NCI-H2171 (cell line): ENCODE measurements at places on chromosomes 7 and 10.
A peak's percentile ranks its signal among the peaks of the same experiment; 100 is the strongest.

DNA sequence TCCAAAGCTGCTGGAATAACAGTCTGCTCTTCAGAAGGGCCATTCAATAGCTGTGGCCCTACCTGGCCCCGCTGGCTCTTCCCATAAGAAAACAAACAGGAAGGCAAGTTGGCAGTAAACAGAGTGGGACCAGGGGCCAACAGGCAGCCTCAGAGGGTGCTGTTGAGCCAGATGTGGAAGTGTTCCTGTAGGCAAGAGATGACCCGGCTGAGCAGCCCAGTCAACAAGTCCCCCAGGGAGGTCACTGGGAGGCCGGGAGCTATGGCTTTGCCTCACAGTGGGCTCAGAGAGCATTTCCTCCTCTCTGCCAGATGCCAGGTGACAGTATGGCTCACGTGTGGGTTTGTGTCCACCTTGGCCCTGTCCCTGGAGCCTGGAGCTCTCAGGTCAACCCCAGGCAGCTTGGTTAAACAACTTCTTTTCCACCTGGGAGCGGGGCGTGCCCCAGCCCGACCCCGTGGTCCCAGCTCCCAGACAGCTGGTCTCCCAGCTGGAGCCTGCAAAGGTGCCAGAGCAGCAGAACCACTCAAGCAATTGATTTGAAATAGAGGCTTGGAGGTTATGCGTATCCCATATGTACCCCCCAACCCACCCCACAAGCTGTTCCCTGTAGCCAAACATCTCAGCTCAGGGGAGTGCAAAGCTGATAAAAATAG is 33.8 kb upstream of the LOXL4 start:
- DNase-seq = peak; percentile 62

DNA sequence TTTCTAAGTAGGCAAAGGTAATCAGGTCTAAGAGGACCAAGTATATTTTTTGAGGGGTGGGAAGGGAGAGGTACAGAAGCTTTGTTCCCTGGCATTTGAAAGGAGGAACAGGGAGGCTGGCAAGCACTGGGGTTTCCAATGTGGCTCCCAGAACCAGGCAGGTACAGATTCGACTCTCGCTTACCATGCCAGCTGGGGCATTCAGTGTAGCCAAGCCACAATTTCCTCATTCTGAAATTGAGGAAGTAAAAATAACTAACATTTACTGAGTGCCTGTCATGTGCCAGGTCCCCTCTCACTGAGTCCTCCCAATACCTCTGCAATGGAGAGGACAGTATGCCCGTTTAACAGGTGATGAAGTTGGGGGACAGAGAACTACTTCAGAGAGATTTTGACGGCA is 45.9 kb upstream of the BET1 start:
- DNase-seq = no peak

DNA sequence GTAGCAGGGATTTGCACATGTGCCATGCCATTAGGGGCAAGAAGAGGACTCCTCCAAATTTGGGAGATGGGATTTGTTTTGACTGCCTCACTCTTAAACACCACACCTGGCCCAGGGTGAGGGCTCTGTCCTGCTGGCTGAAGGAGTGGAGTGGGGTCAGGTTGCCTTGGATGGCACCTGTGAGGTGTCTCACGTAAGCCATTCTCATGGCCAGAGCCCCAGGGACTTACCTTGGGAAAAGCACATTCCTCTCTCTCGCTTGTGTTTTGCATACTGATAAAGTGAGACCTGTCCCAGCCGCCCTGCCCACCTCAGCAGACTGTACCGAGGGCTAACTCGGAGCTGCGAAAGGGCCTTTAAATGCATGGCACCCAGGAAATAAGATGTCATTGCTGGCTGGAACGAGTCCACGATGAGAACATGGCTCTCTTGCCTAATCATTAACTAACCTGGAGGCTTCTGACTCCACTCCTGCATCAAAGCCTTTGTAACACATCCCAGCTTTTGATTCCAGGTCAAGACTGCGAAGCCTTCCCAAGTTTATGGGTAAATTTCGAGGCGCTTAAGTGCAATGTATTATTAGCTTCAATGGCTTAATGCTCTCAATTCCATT is 184.0 kb upstream of the RNF32 start:
- no peak for DNase-seq

GRCh38 chr7:24477398-24478136 is 95.7 kb upstream of the PALS2 start:
- DNase-seq = no peak

DNA sequence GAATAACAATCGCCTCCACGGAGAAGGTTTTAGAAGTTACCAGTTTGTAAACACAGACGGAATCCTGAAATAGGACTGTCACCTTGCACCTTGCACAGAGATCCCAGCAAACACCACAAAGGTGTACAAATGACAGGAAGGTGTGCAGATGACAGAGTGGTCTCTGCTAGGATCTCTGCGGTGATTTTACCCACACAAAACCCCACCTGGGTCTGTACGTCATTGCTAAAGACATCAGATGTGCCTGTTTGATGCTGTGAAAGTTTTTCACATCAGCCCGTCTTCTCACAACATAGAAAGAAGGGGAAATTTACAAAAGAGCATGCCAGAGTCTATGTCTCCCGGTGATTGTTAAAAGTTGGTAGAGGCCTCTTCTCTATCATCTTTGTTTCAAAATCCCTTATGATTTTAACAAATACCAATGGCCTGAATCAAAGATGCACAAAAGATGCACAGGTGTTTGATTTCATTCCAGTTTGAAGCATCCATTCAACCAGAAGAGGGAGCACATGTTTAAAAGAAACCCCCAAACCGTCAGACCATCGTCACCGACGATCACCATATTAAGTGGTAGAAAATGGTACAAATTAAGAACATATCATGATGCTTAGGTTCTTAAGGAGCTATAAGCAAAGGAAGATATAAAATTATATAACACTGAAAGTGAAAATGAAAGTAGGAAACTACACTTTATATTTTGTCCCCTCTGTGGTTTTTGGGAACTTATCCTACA is 576.5 kb downstream of the PTPRN2 start:
- DNase-seq = no peak

DNA sequence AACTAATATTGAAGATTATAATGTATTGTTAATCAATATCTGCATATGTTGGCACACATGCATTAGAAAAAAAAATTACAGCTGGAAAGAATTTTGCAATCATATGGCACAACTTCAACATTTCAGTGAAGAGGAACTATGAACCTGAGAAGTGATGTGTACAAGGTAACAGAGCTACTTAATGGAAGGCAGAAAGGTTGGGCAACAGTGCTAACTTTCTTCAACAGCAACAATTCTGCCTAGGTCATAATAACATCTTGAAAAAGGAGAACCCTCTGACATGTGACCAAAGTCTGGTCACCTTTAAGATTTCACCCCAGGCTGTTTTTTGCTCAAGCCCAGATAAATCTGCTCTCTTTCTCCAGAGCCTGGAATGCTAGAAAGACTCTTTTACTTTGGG is 47.9 kb upstream of the SKAP2 start:
- DNase-seq = no peak

DNA sequence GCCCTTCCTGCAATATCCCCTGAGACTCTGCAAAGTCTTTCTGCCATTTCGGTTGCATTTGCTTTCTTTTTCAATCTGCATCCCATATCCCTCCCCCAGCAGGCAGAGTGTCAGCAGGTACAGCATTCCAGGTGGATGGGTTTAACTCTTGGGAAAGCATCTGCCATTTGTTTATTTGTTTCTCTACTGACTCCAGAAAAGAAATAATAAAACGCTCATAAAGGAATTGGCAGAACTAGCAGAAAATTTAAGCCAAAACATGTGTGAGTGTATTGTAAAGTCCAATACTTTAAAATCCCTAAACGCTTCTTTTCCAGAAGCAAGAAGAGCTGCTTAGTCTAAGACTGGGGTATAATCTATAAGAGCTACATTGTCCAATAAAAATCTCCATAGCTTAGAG is 393.8 kb downstream of the TNS3 start:
- DNase-seq = peak; percentile 23

DNA sequence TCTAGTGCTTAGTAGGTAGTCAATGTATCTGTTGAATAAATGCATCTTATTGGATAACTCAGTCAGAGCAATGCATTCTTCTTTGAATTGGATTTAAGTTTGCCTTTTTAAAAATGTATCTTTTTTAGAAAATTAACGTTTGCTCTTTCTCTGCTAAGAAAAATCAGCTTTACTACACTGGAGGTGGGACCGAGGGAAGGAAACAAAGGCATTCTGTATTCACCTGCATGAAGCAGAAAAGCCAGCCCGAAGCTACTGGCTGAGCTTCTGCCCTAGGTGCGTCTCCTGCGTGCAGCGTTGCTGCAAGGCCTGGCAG is 22.2 kb upstream of the ITGB1 start:
- no peak for DNase-seq

- peak; percentile 64 for DNase-seq
Observed at GRCh38 chr7:99579956-99580777, 17.9 kb upstream of the TMEM225B start.
